ENCODE measurements at places on chromosomes 11 and 22.
A peak's percentile ranks its signal among the peaks of the same experiment; 100 is the strongest.

DNA sequence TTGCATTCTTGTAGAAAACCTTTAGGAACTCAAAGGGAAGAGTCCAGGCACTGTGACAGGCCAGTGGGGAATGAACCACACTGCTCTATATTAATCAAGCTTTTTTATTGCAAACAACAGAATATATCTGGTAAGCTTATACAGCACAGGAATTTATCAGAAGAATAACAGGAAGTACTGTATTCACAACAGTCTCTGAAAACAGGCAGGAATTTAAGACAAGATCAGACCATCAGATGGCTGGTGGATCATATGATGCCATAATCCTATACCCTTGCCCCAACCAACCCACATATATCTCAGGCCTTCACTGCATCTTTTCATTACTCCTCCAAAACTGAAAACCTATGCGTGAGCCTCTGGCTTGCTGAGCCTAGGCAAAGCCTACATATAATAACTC lies 1.0 kb upstream of the HTATIP2 start:
- DNase-seq: no peak

GRCh38 chr11:124669193-124669592 lies 4.3 kb downstream of the SIAE start:
- DNase-seq: no peak

- no peak for DNase-seq
Measured at GRCh38 chr11:35352077-35352888, 67.1 kb downstream of the SLC1A2 start.

DNA sequence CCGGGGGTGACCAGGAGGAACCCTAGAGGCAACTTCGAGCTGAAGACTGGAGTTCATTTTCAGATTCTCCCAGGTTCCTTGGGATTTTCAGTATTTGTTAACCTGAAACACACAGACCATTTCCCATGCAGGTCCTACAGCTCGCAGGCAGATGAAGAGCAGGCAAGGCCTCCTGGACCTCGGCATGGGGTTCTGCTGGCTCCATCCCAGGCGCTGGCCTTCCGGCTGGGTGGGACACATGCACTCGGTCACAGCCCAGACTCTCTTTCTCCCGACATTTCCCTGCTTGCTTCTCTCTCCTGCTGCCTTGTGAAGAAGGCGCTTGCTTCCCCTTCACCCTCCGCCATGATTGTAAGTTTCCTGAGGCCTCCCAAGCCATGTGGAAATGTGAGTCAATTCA lies 15.4 kb upstream of the TTLL12 start:
- no peak for DNase-seq

GRCh38 chr11:61061081-61061826 lies 41.0 kb upstream of the CD5 start:
- peak; percentile 66 for DNase-seq

DNA sequence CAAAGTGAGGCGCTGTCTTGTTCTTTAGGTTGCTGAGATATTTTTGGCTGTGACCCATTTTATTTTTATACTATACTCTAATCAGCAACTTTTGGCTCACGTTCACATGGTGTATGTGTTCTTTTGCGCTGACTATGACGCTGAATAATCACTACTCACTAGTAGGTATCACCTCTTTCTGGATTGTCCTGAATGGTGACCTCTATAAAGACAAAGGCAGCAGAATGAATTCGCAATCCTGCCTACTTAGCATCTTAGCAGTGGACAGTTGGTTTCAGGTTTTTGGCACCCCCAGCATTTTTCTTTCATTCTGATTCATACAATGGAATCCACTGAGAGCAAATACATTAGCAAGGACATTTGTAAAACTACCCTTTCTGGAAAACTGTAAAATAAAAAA lies 351.3 kb downstream of the JRKL start:
- DNase-seq: no peak
